ENCODE measurements at places on chromosomes 1 and 21.

DNA sequence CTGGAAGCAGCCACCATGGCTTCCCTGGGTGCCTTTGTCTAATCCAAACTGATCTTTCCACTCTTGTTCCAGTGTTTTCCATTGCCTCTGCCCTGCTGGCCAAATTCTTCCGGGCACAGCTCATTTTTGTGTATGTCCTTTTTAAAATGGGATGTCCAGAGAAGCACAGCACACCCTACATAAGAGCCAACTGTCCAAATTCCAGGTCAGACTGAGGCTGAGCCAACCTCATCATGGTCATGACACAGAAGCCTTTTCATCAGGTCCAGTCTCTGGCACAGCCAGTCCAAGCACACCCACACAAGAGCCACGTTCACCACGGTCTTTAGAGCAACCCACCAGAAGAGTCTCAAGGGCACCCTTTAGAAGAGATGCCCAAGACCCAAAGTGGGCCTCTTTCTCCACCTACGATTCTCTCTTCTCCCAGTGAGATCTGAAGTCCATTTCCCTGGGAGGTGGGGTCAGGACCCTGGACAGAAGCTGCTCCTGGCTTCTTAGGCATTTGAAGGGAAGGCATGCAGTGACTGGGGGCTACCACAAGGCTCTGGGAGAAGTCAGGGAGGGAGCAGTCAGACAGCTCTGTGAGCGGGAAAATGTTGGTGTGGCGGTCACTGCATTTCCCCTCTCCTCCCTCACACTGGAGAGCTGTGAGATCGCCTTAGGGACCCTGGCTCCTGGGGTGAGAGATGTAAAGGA lies 53.2 kb downstream of the SYT2 start:
- DNase-seq, result no peak

DNA sequence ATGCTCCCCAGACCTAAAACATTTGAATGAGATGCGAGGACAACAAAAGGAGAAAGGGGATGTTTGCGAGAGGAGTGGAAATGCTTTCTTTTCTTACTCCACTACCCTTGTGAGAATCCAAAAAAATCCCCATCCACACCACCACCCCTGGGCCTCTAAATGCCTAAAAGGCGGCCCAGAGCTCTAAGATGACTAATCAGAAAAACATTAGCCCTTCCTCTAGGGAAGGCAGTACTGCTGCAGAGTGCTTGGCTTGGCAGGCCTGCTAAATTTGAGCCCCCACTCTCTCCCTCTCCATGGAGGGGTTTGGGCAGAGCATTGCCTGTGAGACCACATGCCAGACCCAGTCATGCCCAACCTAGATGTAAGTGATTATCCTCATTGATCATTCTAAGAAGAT lies 347.9 kb downstream of the USH2A start:
- DNase-seq, result no peak

GRCh38 chr1:45854724-45855123 lies 51.3 kb downstream of the MAST2 start:
- DNase-seq, result no peak

- DNase-seq, result no peak
Measured at GRCh38 chr1:77975907-77976306, 3.0 kb downstream of the FUBP1 start.

DNA sequence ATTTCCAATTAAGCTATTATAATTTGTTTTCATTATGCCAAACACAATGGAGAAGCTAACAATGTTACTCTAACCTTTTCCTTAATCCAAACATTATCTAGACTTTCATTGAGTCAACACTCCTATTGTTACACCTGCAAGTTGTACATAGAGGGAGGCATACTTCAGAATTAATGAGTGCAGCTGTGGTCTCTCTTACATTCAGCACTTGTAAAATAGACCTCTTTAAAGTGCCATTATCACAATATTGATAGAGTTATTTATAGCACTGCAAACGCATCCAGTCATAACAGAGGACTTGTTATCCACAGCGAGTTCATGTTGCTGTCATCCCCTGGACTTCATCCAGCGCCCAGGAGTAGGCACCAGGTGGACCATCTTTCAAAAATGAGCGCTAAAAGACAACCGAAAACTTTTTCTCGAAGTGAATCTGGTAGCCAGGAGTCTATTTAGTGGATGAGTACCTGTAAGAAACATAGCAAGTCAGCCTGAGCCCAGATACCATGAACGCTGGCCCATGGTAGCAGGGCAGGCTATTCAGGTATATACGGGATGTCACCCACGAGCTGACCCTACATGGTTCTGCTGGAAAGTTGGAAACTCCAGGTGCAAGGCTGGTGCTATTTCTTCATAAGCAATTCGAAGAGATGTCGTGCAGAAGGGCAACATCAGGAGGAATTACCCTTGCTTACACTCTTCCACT lies 70.6 kb upstream of the NFIA start:
- DNase-seq, result no peak
